ENCODE measurements at places on chromosomes 12 and 14.
A peak's percentile ranks its signal among the peaks of the same experiment; 100 is the strongest.

- DNase-seq, result no peak
Observed at GRCh38 chr14:91241863-91242262, 2.6 kb downstream of the GPR68 start.

DNA sequence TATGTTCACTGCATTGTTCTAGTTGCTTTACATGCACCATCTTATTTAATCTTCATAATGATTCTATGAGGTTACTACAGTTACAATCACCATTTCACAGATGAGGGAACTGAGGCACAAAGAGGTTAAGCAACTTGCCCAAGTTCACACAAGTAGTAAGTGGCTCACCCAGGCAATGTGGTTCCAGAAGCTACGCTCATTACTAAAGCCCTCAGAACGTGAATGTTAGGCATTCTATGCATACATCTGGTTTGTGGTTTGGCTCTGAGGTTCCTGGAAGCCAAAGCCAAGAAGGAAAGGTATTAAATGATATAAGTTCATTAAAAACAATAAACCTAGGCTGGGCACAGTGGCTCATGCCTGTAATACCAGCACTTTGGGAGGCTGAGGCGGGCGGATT, 14.4 kb upstream of the VRTN start:
- DNase-seq, result no peak

DNA sequence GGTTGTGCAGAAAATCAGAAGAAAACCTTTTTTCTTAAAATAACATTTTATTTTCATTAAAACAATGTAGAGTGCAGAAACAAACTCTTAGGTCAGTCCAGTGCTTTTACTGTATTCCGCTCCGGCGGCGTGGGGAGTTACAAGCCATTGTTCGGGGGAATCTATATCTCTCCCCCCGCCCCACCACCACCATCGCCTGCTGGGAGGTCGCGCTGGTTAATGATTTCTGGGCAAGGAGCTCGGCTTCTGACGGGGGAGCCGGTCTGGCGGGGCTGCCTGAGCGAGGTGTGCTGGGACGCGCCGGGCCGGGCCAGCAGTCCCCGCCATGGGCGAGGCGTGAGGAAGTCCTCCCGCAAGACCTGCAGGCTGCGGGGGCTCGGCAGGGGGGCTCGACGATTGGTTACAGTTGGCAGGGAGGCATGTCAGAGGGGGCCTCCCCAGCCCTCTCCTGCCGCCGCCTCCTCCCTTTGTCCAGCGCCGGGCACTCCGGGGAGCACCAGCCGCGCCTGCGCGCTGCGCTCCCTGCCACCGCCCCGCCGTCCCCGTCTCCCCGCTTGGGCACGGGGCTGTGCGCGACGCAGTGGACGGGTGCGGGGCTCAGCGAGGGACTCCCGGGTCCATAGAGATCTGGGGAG, 1.0 kb upstream of the DUSP6 start:
- DNase-seq, result peak; percentile 92

- DNase-seq, result no peak
Observed at GRCh38 chr12:1436015-1436414, 158.4 kb downstream of the FBXL14 start.

DNA sequence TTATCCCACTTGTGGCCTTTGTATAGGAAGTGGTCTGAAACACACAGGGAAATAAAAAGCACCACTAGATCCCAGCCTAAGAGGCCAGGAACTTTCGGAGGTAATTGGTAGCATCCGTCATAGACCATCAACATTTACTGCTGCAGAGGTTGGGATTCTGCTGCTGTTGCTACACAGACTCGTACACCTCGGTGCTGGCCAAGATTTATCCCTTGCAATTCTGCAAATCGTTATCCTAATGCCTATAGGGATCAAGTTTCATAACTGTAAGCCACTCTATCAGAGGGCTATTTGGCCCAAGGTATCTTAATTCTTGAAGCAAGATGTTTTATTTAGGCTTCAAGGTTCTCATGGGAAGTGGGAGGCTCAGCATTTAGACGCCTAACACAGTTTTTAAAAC, 913.6 kb downstream of the GALC start:
- peak; percentile 31 for DNase-seq

DNA sequence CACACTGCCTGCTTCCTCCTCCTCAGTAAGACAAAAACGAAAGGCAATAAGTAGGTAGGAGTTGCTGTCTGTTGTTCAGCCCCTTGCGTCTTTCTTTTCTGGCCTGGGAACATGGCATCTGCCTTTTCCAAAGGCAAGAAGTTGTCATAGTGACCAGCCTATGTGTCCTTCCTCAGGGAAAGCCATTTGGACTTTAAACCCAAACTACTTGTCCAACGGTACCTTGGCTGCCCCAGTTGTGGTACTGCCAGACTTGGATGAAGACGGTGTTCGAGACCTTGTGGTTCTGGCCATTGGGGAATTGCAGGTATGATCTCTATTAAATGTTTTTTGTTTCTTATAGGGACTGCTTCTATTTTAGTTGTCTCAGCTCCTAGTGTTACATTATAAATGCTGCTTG, 18.5 kb downstream of the FAM234B start:
- DNase-seq, result no peak

DNA sequence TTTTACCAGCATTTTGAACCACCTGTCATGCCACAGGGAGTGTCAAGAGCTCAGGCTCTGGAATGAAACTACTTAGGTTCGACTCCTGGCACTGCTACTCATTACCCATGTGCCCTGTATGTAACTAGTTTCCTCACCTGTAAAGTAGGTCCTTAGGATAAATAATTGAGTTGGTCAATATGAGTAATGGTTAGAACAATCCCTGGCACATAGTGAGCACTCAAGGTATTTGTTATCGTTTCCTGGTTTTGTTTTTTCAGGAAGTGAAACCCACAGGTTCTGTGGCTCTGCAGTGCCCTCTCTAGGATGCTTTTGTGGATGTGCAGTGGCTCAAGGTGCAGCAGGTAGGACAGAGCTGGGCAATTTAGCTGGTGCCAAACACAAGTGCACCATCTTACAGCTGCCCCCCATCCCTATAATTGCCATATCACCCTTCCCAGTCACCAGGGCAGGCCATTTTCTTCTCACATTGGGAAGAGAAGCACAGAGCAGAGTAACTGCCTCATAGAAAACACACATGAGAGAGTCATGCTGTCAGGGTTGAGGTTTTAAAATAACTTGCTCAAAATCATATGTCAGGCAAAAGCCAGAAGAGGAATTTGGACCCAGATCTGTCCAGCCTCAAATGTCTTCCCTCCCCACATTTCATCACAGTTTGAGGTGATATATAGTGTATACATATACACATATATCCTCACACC, 297.5 kb downstream of the RPAP3 start:
- peak; percentile 32 for DNase-seq

GRCh38 chr12:59808317-59808910, 212.6 kb downstream of the SLC16A7 start:
- DNase-seq, result peak; percentile 36

DNA sequence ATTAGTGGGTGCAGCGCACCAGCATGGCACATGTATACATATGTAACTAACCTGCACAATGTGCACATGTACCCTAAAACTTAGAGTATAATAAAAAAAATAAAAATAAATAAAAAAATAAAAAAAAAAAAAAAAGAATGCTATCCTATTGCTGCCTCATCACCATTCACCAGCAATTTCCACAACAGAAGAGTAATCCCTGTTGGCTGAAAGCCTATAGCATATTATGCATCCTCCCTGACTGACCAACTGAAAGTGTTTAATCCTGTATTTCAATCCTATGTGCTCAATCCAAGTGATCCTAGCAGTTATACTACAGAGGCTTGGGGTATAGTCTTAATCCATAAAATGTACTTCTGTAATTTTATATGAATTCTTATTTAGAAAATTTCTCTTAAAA, 18.5 kb downstream of the DICER1 start:
- DNase-seq, result no peak

DNA sequence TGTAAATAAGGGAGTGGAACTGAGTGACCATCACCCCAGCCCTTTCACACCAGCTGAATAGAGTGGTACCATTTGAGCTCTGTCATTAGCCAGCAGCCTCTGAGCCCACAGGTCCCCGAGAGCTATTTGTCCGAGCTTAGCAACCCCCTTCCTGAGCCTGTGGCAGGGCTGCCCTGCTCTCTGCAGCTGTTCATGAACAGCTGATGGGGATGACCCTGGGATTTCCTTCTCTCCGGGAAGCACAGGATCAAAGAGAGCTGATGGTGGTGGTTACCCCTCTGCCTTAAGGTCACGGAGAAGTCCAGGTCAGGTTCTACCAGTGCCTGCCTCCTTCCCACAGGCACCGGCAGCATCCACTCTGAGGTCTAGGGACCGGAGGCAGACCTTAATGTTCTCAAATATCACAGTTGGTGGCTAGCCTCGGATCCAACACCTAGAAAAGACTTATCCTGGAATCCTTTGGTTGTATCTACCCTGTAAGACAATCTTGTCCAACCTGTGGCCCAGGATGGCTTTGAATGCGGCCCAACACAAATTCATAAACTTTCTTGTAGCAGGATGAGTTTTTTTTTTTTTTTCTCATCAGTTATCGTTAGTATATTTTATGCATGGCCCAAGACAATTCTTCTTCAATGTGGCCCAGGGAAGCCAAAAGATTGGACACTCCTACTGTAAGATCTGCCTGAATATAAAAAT, 81.1 kb downstream of the ESRRB start:
- no peak for DNase-seq

DNA sequence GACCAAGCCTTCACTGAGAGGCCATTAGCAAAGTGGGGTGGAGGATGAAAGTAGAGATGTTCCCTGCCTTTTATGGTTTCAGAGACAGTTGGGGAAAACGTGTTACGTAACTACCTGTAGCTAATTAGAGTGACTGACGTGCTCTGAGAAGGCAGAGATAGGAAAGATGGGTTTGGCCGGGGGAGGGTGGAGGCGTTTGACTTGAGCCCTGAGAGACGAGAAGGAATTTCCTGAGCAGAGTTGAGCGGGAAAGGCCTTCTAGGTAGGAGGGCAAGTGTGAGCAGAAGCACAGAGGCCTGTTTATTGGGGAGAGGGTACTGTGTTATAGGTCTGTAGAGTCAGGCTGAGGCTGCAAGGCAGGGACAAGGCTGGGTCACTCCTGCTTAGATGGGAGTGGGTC, 8.6 kb downstream of the TUNAR start:
- DNase-seq, result no peak

DNA sequence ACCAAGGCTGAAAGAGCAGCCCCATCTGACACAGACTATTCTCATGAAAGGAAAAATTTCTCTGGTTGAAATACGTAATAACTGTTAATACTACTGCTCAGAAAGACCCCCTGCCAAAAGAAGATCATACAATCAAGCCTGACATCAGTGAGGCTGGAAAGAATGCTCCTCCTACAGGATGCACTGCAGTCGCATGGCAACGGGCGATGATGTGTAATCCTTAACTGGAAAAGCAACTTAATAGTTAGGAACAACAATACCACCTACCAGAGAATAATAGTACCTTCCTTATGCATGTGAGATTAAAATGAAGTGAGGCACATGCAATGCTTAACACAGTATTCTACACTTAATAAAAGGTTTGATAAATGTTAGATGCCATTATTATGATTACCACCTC, 1.2 kb upstream of the GOLGA5 start:
- DNase-seq, result peak; percentile 70

GRCh38 chr12:103929784-103930033, 501 bp upstream of the HSP90B1 start:
- no peak for DNase-seq

DNA sequence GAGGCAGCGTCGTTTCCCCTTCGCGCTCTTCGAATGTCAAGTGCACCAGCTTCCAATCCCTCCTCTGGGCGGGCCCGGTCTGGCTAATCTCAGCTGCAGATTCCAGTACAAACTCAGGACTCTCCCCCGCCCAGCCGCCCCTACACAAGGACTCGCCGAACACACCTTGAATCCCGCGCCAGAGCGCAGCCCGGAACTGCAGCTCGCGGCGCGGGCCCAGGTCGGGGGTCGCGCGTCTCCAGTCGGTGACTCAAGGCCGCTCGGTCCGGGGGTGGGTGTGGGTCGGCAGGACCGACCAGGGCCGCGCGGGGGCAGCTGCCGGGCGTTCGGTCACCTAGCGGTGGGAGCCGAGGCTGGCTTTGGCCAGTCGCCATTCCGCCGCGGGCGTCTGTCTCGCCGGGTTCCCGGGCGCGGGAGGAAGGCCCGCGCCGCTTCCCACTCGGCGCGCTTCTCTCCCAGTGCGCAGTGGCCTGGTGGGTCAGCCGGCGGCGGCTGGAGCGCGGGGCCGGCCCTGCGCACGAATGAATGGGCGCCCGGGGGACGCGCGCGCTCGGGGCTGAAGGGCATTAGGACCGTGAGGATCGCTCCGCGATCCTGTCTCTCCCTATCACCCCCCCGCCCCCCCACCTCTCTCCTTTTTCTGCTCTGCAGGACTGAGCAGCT, at the start of gene GALNT16:
TSS of gene GALNT16 (plus strand) at position 632 of the 663 bp plus-strand sequence. CDS start 133 bp downstream, outside the sequence.
- peak; percentile 80 for DNase-seq

DNA sequence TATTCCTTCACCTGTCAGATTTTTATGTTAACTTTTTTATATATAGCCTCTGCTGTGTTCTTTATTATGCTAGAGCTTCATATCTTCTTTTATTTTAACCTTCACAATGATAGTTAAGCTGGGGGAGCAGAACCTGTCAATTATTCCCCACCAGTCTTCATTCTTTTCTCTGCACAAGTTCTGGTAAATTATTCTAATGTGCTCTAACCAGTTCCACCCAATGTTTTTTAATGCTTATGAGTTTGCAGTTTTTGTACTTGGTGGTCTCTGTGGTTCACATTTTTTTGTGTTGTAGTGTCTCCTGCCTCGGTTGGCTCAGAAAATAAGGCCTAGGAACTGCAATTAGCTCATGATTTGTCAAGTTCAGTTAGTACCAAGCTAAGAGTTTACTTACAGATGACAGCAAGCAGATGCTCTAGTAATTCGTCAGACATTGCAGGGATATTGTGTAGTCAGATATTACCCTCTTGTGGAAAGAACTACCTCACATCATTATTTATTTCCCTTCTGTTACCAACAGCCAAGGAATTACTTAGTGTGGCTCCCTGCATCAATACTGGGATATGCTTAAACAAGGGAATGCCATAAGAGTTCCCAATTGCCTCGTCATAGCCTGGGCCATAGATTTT, 14.5 kb downstream of the DYRK2 start:
- DNase-seq, result no peak

- peak; percentile 72 for DNase-seq
Observed at GRCh38 chr12:28583701-28584261, 393.5 kb downstream of the CCDC91 start.

GRCh38 chr14:77822307-77822706, 22.4 kb downstream of the ADCK1 start:
- no peak for DNase-seq

DNA sequence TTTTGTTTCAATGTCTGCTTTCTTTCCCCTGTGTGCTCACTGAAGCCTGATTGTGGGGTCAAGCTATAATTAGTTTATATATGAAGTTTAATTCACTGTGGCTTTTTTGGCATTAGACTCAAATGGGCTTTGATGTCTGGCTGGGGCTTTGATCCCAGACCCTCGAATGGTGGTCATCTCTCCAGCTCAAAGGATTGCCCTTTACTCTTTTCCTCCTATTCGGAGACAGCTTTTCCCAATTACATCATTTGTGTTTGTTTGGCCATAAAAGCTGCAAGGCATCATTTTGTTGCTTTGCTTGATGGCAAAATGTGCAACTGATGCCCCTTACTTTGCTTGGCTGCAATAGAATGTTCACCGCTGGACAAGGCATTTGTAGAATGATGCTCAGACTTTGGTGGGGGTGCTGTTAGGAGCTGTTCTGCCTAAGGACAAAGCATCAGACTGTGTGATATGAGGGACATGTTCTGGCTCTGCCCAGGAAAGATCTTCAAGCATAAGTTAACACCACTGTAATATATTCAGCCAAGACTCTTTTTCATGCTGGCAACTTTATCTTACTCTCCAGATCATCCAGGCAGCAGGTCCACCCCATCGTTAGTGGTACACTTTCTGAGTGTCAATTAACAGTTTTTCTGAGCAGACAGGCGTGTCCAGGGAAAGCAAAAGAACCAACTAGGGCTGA, 3.2 kb upstream of the DACT1 start:
- DNase-seq, result no peak

GRCh38 chr14:31508135-31508534, 20.3 kb upstream of the GPR33 start:
- DNase-seq, result no peak

Data from NCI-H1417 (cell line).